Neuronal stem cell (in vitro differentiated cells): ENCODE measurements at places on chromosomes 3 and 15.

DNA sequence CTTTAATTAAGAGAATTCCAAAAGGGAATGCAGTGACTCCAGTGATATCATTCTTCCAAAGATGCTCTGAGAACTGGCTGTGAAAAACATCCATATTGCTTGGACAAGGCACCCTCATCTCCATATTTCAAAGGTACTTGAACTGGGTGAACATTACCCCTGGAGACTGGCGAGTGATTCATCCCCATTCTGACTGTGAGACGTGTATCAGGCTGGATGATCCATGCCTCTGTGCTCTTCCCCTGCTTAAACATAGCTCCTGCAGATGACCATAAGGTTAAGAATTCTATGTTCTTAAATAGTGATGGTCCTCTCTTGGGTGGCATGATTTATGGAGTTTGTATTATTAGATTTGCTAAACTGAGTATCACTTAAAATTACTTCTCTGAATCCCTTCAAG is 137.8 kb downstream of the GABRB3 start:
- no peak for DNase-seq

DNA sequence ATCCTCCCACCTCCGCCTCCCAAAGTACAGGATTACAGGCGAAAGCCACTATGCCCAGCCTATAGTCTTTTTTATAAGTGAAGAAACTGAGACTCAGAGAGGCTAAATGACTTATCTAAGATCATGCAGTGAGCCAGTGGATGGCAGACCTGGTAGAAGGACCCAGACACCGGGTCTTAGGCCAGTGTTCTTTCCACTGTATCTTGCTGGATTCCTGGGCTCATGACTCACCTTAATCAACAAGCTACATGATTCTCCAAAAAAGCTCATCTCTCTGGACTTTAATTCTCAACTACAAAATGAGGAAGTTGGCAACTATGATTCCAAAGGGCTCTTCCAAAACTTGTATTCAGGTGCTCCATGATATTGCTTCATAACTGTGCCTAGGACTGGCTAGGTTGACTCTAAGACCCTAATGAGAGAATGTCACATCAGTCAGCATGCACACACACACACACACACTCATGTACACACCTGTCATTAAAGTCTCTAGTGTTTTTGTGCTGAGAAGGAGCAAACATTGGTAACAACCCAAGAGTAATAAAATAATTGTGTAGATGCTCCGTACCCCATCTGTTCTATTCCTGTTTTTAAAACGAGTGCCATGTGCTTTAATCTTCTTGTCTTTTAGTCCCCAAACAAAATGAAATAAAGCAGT is 89.7 kb upstream of the SLC4A7 start:
- DNase-seq, result no peak

- DNase-seq, result no peak
Measured at GRCh38 chr15:68348081-68348480, 70.5 kb downstream of the FEM1B start.

DNA sequence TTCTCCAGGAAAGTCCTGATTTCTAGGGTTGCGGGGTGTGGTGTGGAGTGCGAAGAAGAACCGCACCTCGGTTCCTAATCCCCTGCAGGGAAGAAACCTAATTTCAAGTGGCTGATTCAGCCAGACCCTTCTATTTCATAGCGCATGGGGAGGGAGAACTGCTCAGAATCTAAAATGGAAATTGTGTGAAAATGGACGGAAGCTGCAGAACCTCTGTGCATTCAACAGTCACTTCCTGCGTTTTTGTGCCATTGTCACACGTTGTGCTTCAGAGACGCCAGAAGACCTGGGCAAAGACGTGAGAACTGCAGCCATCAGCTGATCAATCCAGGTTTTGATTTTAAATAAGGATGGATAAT is 1.2 kb downstream of the SIDT1 start:
- DNase-seq, result no peak

DNA sequence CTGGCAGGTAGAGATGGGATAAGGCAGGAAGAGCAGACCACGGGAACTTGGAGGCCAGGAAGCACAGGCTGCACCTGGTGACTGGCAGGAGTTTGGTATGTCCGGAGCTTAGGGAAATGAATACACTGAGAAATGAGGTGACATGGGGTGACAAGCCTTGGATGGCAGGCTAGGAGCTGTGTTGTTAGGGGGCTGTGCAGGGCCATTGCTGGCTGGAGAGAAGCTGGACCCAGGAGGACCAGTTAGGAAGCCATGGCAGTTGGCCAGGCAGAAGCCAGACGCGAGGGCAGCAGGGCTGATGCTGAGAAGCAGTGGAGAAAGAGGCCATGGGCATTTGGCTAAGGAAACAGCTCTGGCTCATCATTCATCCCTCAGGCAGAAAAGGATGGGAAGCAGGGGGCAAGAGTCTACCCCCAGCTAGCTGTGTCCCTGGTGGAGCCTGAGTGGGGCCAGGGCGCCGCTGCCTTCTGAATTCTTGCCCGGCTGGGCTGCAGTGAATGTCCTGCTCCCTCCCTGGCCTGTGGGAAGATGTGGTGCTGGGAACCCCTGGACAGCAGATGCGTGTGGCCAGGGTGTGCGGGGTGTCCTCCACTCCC is 255.8 kb downstream of the FAM43A start:
- no peak for DNase-seq

DNA sequence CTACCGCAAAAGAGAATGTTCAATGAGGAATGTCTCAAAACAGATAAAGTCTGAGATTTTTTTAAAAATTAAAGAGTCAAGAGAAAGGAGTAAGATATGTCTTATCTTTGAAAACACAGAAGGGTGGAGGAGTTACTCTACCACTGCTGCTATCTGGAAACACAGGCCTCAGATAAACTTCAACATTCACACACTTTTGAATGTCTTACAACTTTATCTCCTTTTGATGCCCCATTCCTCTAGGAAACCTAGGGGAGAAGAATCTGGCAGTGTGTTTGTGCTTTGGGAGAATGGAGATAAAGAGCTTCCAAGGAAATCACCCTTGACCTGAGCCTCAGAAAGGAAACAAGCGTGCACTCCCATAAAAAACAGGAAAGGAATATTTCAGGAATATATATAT is 468.2 kb downstream of the PLOD2 start:
- no peak for DNase-seq

- DNase-seq, result no peak
Measured at GRCh38 chr3:115825046-115825445, 201.7 kb downstream of the GAP43 start.

DNA sequence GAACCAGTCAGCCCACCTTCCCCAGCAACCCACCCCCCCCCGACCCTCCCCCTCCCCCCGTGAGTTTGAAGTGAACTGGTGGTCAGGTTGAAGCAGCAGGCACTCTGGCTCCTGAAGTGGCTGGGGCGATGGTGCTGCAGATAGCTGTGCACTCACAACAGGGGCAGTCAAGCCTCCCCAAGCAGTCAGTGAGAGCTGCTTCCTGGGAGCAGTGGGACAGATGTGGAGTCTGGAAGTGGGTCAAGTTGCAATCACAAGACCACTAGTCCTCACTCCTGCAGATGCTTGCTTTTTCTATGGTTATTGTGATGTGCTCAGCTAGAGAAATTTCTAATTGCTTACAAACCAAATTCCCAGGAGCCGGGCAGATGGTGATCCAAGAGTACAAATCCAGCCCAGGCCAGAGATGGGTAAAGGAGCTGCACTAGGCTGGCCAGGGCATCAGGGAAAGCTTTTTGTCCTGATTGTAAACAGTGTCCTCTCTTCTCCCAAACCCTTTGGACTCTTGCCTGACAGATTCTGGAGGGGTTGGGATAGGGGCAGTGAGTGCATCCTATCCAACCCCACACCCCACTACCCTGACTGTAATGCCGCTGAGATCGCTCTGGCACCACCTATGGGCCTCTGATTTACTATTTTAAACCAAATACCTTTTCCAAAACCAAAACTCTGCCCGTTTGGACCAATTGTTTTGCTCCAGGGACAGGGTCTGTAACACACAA is 9.8 kb upstream of the CLPX start:
- DNase-seq, result no peak

GRCh38 chr3:145058483-145058882 is 1086.9 kb downstream of the DIPK2A start:
- no peak for DNase-seq

GRCh38 chr3:97822359-97822775 is 556 bp downstream of the CRYBG3 start:
- DNase-seq, result no peak

DNA sequence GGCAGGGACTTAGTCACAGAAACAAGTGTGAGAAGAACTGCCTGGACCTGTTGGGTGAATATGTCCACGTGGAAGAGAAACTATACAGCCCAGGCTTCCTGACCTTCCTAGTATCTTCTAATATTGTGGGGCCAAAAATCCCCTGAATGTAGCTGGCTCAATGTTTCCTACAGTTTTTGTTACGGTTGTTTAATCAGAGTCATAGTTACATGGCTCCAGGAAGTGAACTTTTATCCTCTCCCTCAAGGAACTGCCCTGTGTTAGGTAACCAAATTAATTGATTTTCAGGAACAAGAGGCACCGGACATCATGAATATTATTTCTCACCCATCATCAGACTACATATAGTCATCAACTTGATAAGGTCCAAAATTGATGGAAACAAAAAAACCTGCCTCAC is 59.0 kb downstream of the ANXA2 start:
- no peak for DNase-seq

DNA sequence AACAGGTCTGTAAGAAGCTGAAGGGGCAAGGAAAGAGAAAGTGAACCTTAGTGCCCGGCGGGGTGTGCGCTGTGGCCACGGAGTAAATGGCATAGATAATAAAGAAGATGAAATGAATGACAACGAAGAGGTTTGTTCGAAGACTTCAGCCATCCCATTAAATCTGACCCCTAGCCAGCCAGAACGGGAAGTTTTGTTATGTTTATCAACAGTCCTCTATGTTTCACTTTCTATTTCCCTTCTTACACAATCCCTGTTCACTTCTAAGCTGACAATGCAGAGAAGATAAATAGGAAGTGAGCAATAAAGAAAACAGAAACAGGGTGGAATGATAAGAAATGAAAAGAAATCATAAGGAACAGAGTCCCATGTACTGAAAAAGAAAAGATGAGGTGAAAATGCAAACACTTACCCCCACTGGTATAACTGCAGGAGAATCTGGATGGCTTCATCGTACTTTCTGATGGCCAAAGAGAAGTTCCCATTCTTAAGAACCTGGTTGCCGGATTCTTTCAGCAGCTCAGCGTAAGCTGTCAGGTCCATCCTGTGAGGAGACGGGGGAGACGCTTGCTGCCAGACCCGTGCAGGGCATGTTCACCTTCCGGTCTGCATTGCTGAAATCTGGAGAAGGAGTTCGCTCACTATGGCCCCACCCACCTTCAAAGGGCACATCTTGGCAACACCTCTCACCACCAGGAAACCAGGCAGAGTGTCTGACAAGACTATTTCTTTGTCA is 36.8 kb downstream of the TRANK1 start:
- no peak for DNase-seq

- no peak for DNase-seq
Measured at GRCh38 chr15:33256874-33257273, 53.9 kb upstream of the RYR3 start.

- no peak for DNase-seq
Measured at GRCh38 chr3:170228093-170228766, 6.0 kb downstream of the PRKCI start.

- no peak for DNase-seq
Measured at GRCh38 chr3:134621854-134622253, 29.0 kb downstream of the KY start.
